C1 segment of cervical spinal cord (tissue), 14 donors: ENCODE measurements at places on chromosomes 7 and 10.

DNA sequence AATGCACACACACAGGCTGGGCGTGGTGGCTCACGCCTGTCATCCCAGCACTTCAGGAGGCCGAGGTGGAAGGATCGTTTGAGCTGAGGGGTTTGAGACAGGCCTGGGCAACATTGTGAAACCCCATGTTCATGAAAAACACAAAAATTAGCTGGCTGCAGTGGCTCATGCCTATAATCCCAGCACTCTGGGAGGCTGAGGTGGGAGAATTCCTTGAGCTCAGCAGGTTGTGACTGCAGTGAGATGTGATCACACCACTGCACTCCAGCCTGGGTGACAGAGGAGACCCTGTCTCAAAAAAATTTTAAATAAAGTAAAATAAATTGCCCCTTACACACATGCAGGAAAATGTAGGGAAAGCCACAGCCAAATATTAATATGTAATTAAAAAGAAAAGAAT, 44.1 kb downstream of the RNF32 start:
- no peak for DNase-seq

- no peak for DNase-seq
Measured at GRCh38 chr10:80472234-80473095, 18.4 kb downstream of the TSPAN14 start.

DNA sequence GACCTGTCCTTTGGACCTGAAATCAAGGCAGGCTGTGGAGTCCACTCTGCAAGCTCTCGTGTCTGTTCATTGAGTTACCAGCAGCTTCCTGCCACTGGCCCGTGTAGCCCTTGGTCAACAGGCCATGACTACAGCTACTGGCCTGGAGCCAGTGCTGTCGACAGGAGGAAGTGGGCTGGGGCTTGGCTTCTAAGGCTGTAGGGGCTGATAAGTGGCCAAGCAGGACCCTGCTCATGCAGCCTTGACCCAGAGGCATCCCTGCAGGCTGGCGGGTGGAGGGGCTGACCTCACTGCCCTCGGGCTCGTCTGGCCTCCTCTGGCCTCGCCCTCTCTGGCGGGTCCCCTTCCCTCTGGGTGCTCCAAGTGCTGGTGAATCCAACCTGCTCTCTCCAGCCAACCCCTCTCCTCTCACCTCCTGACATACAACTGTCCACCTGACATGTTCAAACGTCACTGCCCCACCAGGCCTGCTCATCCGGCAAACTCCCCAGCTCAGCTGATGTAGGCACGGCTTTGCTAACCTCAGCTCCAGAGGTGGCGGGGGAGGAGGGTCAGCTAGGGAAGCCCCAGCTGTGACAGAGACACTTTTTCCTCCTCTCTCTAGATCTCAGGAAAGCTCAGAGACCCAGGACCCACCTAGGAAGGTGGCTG, 188.6 kb upstream of the LYZL2 start:
- DNase-seq: peak; percentile 9

DNA sequence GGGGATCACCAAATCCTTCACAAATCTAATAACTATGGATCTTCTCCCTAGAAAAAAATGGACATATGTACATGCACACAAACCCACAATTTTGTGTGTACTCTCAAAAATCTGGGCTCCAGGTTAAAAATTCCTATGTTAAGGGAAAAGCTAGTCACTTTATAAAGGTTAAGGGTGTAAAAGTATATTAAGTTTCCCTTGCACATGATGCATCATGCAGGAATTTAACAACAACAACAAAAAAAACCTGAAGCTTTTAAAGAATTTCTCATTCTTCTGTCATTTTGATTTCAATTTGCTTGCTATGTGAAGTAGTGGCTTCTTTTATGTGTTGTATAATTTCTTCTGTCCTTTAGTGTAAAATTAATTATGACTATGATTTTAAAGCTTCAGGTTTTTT, 123.7 kb downstream of the CNOT4 start:
- DNase-seq: no peak

DNA sequence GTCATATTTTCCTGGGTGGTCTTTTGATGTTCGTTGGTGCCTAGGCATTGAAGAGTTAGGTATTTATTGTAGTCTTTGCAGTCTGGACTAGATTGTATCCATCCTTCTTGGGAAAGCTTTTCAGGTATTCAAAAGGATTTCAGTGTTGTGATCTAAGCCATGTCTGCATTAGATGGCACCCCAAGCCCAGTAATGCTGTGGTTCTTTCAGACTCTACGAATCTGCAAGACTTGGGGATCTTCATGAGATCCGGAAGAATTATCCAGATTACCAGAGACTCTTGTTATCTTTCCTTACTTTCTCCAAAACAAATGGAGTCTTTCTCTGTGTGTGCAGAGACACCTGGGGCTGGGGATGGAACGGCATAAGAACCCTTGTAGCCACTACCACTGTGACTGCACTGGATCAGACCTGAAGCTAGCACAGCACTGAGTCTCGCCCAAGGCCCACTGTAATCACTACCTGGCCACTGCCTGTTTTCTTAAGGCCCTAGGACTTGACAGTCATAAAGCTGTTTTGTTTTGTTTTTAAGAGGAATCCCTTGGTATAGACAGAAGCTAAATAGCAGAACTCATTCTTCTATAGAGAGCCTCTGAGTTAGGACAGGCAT, 75.5 kb downstream of the MARCHF5 start:
- no peak for DNase-seq

GRCh38 chr7:140160308-140160707, 16.5 kb downstream of the KDM7A start:
- DNase-seq: no peak

DNA sequence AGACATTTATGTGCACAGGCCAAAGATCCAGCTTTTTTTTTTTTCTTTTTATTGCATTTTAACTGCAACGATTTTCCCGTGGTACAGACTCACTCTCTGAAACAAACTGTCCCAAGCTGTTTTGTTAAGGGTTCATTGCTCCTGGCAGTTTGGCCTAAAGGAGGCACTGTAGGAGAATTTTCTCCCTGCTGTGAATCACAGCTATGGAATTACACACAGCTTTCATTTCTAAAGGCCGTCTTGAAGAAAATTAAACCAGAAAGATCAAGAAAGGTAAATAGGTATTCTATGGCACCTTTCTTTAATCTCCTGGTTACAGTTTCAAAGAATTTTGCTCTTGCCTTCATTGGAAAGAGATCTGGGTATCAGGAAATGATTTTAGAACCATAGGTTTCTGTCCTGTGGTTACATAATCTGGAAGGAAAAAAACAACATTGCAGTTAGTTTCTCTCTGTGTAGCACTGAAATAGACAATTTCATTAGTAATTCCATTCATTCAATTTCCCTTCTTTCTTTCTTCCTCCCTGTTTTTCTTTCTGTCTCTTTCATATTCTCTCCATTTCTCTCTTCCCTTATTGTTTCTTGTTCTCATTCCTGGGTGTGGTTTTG, 51.2 kb downstream of the PDK4 start:
- DNase-seq: no peak

DNA sequence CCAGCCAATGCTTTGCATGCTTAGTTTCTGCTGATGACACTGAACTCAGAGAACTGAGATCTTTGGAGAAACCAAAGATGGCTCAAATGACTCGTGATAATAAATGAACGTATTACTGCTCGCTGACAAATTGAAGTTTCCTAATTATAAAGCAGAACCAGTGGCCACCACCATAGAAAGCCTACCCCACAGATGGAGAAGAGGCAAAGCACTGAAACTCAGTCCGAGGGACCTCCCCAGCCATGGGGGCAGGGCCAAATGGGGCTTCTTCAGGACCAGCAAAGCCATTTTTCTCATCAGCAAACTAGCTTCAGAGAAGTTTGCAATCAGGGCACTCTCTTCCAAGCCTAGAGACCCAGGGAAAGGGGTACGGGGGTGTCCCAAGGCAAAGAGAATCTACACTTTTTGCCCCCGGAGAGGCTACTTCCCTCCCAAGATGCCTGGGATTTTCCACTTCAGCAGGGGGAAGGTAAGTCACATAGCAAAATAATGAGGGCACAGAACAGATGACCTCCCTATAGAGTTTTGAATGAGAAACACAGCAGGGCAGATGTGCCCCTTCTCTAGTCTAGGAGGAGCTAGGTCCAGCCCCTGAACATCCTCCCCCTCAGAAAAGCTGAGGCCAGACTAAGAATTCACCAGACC, 4.3 kb upstream of the IL6 start:
- no peak for DNase-seq

DNA sequence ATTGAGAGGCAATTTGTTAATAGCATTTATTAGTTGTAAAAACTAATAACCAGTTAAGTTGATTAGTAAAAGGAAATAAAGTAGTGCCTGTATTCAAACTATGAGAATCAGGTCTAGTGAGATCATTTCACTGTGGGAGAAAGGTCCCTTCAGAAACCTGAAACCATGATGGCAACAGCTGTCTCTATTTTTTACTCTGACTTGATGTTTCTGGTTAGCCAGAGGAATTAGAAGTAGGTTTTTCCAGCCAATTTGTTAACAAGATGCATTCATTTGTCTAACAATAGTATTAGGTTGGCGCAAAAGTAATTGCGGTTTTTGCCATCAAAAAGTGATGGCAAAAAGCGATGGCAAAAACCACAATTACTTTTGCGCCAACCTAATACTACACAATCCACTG, 272.2 kb upstream of the YAE1 start:
- DNase-seq: no peak

DNA sequence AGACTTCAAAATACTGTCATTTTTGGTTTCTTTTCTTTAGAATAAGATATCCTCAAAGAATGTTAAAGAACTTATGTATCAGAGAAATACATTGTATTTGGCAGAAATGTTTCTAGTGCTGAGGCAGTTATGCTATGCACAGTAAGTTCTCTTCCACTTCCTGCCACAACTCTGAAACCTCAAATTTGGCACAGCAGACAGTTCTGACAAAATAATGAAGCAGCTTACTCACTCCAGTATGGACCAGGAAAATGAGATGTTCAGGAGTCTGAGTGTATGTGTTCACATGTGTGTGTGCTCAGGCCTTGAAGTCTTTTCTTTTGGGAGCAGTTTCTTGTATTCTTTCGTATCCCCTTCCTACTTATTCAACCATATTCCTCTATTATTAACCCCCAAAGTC, 197.0 kb upstream of the AGK start:
- no peak for DNase-seq

DNA sequence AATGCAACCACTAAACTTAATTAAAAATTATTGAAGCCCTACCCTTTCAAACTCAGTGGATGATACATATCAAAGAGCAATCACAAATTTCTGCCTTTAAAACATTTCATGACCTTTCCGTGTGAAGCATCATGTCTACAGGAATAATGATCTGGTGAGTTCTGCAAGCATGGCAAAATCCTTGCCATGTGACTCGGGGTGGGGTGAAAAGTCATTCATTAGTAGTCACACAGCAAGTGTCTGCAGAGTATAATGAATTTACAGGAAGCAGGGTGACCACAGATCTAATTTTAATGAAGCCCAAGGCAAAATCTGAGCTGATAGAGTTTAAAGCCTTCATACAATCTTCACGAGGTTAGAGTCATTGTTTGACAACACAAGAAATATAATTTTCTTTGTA, 351.9 kb downstream of the THSD7A start:
- no peak for DNase-seq

- no peak for DNase-seq
Measured at GRCh38 chr10:74083304-74083703, 67.3 kb downstream of the AP3M1 start.

DNA sequence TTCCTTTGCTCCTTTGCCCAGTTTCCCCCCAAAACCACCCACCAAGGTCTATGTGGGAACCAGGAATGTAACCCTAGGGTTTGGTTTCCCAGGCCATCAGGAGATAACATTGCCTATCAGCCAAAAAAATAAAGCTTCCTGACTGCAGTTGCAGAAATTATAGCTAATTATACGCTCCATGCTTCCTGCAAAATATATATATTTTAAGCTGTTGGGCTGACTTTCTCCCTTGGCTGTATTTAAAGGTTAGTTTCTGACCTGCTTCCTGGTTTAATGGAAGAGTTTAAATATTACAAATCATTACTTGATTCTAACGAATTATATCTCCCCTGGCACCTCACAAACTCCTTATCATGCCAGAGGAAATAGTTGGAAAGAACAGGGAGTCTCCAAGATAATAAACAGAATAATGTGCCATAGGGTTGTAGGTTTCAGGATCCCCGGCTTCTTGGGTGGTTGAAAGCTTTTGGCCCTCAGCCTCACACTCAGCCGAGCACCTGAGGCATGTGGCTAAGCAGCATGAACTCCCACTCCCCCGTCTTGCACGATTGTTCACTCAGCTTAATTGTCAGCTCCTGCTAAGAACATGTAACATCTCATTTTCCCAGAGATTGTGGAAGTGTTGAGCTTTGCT, 79.9 kb downstream of the FZD1 start:
- no peak for DNase-seq

DNA sequence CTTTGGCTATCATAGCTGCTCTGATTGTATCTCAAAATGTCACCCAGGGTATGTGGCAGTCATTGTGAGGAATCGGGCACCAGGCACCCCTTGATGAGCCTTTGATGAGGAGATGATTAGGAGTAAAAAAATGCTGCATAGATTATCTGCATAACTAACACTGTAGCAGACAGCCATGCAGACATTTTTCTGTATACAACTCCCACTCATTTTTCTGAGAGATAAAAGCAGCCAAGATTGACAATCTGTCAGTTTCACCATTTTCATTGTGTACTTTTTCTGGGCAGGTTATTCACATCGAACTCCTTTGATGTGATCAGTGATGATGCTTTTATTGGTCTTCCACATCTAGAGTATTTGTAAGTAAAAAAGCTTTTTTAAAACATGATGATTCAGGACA, 19.4 kb downstream of the LGI1 start:
- DNase-seq: no peak
